ENCODE measurements at places on chromosomes 12 and 14.

- no peak for DNase-seq
Measured at GRCh38 chr12:69189378-69189978, 49.9 kb upstream of the CPSF6 start.

GRCh38 chr12:89173096-89173495 lies 179.2 kb downstream of the DUSP6 start:
- DNase-seq: no peak

DNA sequence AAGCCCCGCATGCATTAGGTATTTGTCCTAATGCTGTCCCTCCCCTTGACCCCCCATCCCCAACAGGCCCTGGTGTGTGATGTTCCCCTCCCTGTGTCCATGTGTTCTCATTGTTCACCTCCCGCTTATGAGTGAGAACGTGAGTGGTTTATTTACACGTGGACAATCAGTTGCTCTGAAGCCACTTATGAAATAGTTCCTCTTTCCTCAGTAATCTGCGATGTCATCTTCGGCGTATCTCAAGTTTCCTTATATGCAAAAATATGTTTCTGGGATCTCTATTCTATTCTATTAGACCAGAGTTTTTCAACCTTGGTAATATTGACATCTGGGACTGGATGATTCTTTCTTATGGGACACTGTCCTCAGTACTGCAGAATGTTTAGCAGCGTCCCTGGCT lies 56.0 kb upstream of the DCD start:
- DNase-seq: no peak

GRCh38 chr12:12947902-12948301 lies 4.1 kb downstream of the GPRC5D start:
- no peak for DNase-seq

- no peak for DNase-seq
Measured at GRCh38 chr12:123063535-123063934, 83.1 kb downstream of the ARL6IP4 start.

GRCh38 chr12:109309381-109310246 lies 530 bp upstream of the FOXN4 start:
- DNase-seq: no peak

DNA sequence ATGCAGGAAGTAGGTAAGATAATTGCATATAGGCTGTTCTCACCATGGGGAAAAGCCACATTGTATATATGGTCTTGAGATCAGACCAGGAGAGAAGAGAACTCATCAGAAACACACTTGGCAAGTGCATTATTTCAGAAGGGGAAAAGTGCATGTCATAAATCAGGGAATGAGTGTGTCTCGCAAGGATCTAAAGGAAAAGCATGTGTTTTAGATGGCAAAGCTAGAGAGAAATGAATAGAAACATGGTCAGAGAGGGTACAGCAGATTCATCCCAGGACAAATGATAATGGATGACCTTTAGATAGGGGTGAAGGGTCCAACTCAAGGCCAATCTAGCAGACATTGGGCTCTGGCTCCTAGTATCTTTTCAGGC lies 230.2 kb upstream of the NAV3 start:
- DNase-seq: no peak

DNA sequence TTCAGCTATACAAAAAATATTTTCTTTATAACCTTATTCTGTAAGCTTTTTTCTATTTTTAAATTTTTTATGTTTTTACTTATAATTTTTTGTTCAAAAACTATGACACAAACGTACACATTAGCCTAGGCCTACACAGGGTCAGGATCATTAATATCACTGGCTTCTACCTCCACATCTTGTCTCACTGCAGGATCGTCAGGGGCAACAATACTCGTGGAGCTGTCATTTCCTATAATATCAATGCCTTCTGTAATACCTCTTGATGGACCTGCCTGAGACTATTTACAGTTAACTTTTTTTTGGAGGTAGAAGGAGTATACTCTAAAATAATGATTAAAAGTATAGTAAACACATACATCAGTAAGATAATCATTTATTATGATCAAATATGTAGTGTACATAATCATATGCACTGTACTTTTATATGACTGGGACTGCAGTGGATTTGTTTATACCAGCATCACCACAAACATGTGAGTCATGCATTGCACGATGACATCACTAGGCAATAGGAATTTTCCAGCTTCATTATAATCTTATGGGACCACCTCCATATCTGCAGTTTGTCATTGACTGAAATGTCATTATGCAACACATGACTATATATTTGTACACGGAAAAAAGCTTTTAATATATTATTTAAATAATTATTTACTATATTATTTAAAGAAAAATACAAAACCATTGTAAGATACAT lies 18.5 kb upstream of the PMCH start:
- no peak for DNase-seq

- DNase-seq: no peak
Measured at GRCh38 chr14:92890830-92891588, 31.9 kb upstream of the CHGA start.

DNA sequence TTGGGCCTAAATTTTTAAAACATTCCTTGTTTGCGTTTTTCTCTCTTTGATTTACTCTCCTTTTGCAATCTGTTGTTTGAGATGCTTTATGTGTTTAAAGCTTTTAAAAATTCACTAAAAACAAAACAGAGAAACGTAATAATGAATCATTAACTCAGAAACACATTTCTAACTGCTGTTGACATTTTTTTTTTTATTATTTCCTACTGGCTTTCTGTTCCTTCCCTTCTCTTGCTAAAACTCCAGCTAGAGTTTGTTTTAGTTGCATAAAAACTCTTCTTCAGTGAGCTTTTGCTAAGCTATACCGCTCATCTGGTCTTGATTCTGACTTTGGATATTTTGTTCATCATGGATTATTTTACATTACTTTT lies 29.0 kb upstream of the SRGAP1 start:
- no peak for DNase-seq

DNA sequence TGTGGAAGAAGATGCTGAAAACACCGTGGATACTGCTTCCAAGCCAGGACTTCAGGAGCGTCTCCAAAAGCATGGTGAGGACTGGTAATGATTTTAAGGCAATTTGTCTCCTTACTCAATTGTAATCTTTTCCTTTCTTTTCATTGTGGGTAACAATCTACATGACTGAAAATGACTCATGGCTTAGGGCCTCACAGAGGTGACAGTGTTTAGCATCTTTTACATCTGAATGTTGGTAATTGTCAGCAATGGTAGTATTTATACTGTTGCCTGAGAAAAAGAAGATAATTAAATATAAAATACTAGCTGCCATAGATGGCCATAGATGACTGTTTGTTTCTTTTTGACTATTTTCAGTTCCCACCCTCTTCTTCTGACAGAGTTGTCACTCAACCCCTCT lies 31.6 kb downstream of the TULP3 start:
- DNase-seq: no peak

GRCh38 chr14:51521764-51522163 lies 129.9 kb upstream of the FRMD6 start:
- DNase-seq: no peak

DNA sequence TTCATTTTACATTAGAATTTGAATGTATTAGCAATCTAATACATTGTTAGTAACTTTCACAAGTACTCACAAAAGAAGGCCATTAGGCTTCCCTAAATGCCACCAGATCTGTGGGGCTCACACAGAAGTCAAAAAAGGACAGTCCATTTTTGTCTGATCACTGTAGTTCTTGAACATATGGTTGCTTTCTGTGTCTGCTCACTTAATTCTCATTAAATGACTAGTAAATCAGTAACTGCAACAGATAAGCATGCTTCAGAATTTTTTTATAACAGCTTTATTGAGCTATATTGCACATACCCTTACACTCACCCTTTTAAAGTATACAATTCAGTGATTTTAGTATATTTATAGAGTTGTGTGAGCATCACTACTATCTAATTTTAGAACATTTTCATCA lies 71.4 kb downstream of the DENND5B start:
- no peak for DNase-seq

DNA sequence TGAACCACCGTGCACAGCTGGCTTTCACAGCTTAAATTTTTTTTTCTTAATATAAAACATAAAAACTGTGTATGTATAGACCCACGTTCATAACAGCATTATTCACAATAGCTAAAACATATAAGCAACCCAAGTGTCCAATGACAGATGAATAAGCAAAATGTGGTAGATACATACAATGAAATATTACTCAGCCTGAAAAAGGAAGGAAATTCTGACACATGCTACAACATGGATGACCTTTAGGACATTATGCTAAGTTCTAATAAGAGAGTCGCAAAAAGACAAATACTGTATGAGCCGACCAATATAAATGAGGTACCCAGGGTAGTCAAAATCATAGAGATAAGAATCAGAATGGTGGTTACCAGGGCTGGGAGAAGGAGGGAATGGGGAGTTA lies 13.8 kb upstream of the YY1 start:
- DNase-seq: no peak

GRCh38 chr12:68791897-68792481 lies 16.0 kb upstream of the MDM2 start:
- DNase-seq: no peak

DNA sequence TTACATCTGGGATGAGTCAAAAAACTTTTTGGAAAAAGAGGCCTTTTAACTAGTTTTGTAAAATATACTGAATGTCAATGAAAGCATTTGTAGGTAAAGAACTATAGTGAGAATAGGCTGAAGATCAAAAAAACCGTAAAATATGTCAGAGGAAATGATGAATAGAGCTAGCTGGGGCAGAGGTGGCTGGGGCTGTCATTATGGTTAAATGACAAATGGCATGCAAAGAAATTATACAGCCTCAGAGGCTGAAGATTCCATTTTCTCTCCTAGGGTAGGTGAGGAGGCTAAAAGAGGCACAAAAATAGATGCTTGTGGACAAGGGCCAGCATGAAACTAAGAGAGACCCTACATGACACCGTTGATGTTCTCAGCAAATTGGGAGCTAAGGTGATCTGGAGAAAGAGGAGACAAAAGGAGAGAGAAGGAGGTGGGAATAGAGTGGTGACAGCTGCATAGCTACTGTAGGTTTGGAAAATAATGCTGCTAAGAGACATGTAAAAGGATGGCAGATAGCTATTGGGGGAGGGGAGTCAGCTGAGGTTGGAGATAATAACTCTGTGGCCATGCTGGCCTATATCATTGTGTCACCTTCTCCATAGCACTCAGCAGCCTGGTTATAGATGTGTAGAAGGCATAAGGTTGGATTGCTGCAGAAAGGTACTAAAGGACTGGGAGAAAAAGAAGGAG lies 63.8 kb downstream of the ABCC9 start:
- DNase-seq: no peak

- DNase-seq: no peak
Measured at GRCh38 chr12:132558042-132558856, 52.1 kb downstream of the LRCOL1 start.

- no peak for DNase-seq
Measured at GRCh38 chr12:47797441-47797840, 22.3 kb downstream of the HDAC7 start.

- no peak for DNase-seq
Measured at GRCh38 chr12:12800406-12801180, 12.6 kb upstream of the DDX47 start.

- DNase-seq: no peak
Measured at GRCh38 chr14:98769326-98769725, 502.7 kb downstream of the BCL11B start.

DNA sequence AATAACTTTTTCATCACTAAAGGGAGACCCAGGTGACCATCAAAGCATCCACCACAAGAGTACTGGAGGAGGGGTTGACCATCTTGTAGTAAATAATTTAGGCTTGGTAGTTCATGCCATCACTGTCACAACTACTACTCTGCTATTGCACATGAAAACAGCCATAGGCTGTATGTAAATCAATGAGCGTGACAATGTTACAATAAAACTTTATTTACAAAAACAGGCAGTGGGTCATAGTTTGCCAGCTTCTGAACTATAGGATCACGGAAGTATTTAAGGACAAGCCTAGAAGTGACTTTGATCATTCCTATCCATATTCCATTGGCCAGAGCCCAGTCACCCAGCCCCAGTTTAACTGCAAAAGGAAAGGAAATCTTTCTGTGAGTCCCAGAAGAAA lies 153.4 kb downstream of the NUAK1 start:
- DNase-seq: no peak

DNA sequence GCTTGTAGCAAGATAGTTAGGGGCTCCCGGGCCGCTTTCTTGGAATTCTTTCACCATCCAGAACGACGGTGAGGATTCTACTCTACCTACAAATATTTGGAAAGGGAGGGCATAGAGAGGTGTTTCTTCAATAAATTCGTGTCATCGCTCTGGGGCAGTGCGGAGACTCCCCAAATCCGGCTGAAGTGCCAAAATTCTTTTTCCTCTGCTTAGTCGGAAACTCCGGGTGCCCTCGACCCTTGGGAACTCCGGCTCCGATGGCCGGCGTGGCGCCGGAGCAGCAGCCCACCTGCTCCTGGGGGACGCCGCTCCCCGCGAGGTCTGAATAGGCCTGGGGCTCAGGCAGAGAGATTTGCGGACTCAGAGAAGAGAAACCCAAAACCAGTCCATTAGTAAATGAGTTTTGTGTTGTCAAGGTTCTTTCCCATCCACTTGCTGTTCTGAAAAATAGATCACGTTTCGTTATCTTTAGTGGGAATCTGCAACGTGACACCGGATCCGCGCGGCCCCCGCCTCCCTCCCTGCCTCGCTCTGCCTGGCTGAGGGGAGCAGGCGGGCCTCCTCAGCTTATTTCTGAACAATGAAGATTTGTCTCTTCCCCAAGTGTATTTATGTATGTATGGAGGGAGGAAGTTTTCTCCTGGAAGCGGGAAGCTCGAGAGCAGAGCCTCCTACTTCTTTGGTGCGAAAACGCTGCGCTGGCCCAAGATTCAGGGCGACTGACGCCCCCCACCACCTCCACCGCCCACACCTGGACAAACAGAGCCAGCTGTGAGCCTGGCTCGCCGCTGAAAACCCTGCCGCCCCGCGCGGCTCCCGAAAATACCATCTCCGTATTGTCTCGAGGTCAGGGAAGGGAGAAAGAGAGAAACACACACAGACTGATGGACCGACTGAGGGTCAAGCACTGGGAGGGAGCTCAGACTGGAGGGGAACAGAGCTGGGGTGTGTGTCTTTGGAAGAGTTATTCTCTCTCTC lies 3.7 kb upstream of the SIX1 start:
- DNase-seq: no peak

GRCh38 chr12:101719566-101719965 lies 19.7 kb downstream of the SYCP3 start:
- DNase-seq: no peak

- no peak for DNase-seq
Measured at GRCh38 chr14:97021001-97021400, 223.8 kb downstream of the VRK1 start.

All from activated CD4-positive, alpha-beta T cell treated with anti-CD3 and anti-CD28 coated beads for 24 hours (primary cell).